ENCODE measurements at places on chromosomes 4 and X.

DNA sequence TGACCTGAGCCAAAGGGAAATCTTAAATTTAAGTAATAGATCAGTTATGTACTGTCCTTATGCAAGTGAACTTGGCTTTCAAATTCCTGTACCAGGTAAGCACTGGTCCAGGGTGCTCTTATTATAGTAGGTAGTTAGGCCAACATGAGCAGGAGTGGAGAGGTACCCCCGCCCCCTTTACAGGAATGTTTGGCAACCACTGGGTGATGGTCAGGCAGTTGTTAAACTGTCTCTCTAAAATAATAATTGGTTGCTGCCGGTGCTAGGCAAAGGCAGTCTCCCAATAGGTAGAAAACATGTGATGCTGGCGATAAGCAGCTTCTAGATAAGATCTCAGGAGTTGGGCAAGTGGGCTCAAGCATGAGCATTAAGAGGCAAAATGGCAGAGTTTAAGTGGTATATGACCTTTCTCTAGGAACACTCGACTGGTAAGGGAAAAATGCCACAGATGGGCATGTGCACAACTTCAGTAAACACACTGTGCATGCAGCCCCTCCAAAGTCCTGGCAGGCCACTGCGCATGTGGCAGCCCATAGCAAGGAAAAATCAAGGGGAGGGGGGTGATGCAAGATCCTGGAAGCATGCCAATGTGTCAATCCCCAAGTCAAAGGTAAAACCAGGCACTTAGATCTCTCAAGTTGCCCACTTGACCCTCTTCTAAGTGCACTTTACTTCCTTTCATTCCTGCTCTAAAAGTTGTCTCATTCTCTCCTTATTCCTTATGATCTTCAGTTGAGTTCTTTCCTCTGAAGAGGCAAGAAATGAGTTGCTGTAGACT, 1239.7 kb downstream of the C4orf33 start:
- DNase-seq: no peak

DNA sequence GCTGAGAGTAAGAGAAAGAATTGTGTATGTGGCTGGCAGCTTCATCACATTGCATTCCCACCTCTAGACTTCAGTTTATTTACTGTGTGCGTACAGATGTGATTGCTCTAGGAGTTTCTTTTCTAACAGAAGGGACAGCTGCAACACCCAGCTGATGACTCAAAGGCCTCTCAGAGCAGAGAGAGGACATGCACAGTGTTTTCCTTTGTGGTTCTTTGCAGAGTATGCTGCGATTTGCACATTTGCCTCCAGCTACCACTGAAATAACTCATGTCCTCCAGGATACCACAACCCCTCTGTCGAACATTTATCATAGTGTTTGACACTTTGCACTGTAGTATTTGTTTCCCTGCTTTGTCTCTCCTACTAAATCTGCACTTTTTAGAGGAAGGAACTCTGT, 294.1 kb downstream of the STIM2 start:
- no peak for DNase-seq

DNA sequence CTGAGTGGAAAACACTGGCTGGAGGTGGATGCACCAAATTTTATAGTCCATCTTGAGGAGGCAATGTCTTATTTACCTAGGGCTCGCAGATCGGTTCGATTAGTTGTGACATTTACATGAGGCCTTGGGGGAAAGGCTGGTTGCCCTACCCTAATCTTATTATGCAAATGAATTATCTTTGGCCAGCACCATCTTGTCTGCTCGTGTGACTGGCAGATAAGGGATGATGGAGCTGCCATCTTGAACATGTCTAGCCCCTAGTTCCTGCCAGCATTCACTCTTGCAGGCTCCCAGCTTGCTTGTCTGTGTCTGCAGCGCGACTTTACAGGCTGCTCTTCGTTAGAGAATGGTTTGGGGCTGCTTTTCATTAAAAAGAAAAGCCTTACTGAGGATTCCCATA, 61.9 kb downstream of the SEC24B start:
- no peak for DNase-seq

DNA sequence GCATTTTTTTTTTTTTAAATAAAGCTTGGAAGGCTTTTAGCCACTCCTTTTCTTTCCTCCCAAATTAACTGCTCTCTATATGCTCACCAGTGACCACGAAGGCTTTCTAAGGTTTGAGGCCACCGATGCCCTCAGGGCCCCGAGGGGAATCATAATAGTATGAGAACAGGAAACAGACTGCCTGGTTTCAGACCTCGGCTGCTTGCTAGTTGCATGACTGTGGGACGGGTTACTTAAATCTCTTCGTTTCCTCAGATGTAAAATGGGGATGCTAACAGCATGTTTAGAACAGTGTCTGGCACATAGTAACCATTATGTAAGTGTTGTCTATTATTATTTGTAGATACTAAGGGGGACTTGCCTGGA, 3.6 kb downstream of the LINC00632 start:
- DNase-seq: no peak

GRCh38 chr4:125319311-125319710, 4.6 kb downstream of the FAT4 start:
- no peak for DNase-seq

DNA sequence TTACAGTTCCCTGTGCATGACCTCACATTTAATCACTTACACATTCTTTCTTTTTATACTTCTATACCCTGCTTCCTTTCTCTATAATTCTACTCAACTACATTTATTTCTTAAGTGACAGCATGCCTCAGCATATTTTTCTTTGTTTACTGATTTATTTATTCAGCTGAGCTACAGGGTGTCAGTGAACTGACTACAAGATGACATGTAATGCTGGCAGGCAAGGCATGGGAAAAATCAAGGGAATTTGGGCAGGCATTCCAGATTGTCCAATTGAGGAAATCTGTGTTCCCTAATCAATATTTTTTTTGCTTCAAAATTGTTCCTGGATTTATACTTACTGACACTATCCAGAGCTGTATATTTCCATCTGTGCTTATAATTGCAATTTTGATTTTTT, 875.5 kb downstream of the C4orf33 start:
- DNase-seq: no peak

DNA sequence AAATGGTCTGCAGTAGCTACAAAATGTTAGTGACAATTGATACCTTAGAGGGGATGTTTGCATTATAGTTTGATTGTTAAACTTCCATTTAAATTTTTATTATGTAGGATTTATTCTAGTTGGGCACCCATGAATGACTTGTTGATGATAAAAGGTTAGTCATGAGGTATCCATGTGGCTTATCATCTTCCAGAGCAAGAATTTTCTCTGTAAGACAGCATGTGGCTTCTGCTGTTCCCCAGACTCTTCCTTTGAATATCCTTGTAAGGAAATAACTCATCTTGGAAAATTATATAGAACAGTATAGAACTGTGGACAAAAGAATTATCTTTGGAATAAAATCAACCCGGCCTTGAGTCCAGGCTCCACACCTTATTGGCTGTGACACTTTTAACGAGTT, 40.1 kb upstream of the KLHL8 start:
- DNase-seq: no peak

DNA sequence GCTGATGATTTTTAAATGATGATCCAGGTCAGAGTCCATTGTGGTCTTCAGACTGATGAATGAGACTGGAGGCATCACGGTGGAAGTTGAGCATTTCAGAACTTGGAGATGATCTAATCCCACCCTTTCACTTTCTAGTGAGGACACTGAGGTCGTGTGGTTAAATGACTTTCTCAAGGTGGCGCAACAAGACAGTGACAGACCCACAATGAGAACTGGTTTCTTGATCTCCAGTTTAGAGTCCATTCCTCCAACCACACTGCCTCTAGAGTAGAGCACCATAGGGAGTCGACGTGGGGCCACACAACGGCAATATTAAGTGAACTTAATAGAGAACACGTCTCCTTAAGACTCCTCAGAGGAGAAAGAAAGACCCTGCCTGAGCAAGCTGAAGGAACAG, 381.0 kb downstream of the UNC5C start:
- no peak for DNase-seq

- no peak for DNase-seq
Measured at GRCh38 chrX:38052096-38052495, 45.7 kb downstream of the SYTL5 start.

DNA sequence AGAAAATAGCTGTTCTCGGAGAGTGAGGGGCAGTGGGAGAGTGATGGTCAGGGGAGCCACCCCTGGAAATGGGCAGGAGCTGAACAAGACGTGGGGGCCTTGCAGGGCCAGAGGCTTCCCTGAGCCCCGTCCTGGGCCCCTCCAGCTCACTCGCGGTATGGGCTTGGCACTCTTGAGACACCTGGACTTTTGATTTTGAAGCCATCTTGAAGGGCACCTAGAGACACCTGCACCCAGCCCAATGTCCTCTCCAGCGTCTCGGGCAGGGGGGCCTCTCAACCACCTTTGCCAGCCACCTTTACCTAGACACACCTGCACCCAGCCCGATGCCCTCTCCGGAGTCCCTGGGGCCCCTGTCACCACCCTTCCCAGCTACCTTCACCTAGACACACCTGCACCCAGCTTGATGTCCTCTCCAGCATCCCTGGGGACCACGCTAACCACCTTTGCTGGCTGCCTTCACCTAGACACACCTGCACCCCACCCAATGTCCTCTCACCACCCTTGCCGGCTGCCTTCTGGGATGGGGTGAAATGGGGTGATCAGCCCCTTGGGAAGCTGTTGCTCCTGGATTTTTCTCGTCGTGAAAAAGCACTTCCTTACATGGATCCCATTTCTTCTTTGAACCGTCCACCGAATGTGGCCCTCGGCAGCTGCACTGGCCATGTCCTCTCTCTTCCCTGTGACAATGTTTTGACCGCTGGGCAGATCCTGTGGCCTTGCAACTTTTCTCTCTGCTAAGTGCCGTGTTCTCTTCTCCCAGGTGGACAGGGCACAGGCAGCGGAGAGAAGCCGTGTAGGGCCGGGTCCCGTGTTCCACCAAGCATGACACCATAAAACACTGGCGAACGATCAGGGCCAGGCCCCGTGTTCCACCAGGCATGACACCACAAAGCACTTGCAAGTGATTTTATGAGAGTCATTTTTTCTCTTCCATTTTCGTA, 47.5 kb downstream of the CPZ start:
- DNase-seq: no peak

DNA sequence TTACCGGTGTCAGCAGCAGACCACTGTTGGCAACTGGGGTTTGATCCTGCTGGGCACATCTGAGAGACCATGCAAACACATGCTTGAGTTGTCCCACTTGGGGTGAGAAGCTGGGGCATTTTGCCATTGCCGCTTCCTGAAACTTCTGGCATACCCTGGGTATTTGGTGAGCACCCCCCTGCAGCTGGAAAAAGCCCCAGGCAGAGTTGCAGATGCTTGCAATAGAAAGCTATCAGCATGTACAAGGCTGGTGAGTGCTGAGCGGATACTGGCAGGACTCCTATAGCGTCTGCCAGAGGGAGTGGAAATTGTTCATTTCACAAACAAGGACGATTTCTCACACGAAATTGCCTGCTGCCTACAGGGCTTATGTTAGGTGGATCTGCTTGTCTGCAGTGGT, 32.3 kb downstream of the SUPT20HL1 start:
- no peak for DNase-seq

GRCh38 chrX:30673127-30673796, 20.0 kb downstream of the GK start:
- no peak for DNase-seq

GRCh38 chr4:1086011-1086410, 27.4 kb downstream of the RNF212 start:
- DNase-seq: no peak

- DNase-seq: no peak
Measured at GRCh38 chrX:134002921-134003615, 17.7 kb upstream of the GPC3 start.

GRCh38 chr4:55125763-55126541, 557 bp upstream of the KDR start:
- no peak for DNase-seq

DNA sequence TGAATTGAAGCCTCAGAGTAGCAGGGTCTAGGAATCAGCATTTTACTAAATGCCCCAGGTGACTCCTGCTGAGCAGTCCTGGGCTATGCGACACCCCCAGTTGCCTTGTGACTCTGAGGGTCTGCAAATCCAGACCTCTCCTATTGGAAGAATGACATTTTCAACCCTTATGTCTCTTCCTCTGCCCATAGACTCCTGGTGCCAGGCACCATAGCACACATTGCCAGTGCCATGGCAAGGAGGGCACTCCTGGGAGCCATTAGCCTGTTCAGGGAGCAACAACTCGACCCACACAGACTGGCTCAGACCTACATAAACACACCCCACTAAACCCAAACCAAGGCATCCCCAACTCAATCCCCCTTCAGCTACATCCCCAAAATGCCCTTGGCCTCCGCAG, 3.7 kb upstream of the JAKMIP1 start:
- no peak for DNase-seq

DNA sequence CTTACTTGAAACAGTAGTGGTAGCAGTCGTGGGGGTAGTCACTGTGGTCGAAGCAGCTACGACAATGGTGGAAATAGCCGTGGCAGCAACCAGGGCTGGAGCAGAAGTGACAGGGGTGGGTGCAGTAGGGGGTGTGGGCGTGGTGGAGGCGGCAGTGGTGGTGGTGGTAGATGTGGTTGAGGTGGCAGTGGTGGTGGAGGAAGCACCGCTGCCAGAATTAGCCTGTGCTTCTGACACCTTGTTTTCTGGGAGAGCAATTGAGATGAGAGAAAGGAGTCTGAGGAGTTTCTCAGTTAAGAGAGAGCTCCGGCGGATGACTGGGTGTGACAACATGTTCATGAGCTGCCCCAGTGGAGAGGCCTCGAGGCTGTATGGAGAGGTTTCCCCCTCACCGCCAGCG, 113.5 kb upstream of the HSD17B10 start:
- DNase-seq: no peak

DNA sequence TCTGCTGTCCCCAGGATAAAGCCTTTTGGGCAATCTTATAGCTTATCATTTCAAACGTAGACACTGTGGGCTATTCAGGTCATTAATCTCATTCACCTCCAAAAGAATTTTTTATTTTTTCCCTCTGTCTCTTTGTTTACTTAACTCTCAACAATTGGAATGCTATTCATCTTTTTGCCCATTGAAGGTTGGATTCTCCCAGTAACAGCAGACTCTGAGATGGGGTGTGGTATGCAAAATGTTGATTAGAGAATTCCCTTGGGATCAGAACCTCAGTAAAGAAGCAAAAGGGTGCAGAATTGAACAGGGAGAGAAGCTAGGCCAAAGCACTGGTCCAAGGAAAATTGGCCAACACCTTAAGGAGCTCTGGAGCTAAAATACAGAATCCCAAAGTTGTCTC, 60.4 kb downstream of the CAMK2D start:
- DNase-seq: no peak

- DNase-seq: no peak
Measured at GRCh38 chrX:45400027-45400779, 199.5 kb upstream of the DIPK2B start.

DNA sequence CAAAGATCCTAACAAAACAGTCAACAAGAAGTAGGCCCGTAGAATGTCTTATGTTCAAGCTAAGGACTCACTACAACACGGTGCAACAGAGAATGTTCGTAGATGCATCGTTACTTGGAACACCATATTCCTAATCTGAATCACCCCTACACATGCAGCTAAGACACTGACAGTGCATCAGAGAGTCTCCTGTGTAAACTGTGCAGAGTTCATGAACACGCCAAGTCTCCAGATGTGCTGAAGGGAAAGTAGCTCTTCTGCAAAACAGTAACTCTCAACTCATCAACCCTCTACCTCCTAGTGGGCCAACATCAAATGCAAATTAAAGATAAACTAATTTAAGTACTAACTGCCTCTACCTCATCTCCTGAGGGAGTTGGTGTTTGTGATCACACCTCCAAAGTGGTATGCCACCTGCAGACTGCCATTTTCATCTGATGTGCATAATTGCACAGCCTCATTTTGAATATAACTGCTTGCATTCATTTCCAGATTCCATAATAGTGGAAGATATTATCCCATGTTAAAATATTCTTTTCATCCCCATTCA, 73.5 kb downstream of the MOSPD2 start:
- DNase-seq: no peak

GRCh38 chrX:106649523-106650428, 38.0 kb downstream of the RADX start:
- no peak for DNase-seq

All from stimulated activated CD8-positive, alpha-beta memory T cell treated with anti-CD3 and anti-CD28 coated beads, Interleukin-15, amount 100 ng/mL, for 48 hours (primary cell).